ENCODE measurements at places on chromosomes 5 and 9.

GRCh38 chr5:78747705-78748359 is 99.3 kb upstream of the LHFPL2 start:
- peak; percentile 82 for DNase-seq

GRCh38 chr5:21613971-21614488 is 1239.1 kb downstream of the CDH12 start:
- DNase-seq = no peak

DNA sequence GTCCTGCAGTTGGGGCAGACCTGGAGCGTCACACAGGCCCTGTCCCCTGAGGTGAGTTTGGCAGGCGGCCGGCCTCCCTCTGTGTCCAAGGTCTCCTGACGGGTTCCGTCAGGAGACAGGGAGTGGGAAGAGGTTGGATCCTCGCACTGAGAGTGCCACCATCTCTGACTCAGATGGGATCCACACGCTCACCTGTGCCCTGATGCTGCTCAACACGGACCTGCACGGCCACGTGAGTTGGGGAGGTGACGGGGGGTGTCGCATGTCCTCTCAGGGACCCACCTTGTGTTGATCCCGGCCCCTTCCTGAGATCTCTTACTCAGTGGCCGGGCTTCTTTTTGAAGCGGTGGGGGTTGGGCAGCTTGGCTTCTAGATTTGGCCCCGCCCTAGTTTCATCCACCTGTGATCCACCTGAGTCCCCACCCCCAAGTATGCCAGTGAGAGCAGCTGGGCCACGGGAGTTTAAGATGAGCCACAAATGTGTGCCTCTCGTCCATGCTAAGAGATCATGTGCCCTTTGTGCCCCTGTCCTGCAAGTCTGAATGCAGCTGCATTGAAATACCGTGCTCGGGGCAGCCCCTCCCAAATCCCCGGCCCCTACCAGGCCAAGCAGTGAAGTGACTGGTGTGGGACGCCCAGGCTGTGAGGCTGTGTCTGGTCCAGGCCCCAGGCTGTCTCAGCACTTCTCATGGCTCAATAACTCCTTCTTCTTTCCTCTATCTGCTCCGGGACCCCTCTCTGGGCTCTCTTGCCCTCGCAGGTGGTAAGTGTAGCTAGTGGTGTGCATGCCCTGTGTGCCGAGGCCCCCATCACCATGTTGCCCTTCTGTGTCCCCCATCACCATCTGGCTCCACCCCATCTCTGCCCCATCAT is 27.2 kb downstream of the PSD2 start:
- DNase-seq = no peak

- peak; percentile 95 for DNase-seq
These were observed 173.4 kb upstream of the NR3C1 start for GRCh38 chr5:143576711-143577484.

DNA sequence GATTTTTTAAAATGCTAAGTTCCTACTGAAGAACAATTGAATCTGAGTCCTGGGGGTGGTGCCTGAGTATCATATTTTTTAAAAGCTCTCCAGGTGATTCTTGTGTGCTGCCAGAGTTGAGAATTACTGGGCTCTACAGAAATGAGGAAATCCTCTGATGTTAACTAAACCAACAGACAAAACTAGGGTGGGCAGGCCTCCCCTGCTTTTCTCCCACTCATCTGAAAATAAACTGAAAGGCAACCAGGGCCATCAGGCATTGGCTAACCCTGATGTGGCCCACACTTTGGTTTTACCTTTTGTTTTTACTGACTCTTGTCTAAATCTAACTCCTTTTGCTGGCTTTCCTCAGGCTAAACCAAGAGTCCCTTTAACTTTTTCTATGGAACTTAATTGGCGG is 13.3 kb upstream of the CTNNA1 start:
- DNase-seq = no peak

DNA sequence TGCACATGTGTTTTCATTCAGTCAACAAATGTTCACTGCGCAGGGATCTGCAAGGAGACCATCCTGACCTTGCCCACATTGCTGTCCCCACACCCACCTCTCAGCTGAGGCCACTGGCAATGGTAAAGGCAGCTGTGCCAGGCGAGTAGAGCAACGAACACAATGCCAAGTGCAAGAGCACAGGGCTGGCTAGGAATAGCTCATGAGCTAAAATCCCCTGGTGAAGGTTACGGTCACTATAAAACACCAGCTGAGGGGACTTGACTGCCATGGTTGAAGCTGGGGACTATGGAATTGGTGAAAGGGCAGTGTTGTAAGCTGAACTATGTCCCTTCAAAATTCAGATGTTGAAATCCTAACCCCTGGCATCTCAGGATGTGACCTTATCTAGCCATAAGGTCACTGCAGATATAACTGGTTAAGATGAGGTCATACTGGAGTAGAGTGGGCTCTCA is 96.1 kb downstream of the OTULIN start:
- DNase-seq = no peak

DNA sequence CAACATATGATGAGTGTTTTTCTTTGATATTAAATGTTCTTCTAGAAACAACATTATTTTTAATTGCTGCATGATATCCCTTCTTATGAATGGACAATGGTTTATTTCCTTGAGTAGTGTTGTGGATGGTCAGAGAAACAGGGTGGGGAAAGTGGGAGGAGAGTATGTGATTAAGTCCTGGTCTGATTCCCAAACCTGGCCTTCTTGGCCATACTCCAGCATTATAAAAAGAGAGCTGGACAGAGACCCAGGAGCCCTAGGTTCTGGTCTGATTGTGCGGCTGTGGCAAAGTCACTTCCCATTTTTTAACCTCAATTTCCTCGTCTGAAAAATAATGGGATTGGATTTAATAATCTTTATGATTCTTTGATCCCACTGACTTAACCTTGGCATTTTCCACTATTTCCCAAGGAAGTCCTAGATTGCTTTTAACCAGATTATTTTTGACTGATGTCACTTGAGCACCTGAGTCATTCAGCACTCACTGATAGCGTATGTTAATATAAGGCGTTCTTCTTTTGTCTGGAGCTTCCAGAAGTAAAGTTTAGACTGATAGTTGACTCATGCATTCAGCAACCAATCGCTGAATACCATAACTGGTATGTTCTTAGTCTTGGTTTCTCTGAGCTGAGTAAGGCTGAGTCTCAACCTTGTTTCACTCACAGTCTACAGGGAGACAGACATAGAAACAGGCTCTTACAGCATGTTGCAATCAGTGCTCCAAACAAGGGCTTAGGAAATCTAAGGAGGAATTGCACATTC is 26.2 kb downstream of the OSMR start:
- DNase-seq = peak; percentile 99

DNA sequence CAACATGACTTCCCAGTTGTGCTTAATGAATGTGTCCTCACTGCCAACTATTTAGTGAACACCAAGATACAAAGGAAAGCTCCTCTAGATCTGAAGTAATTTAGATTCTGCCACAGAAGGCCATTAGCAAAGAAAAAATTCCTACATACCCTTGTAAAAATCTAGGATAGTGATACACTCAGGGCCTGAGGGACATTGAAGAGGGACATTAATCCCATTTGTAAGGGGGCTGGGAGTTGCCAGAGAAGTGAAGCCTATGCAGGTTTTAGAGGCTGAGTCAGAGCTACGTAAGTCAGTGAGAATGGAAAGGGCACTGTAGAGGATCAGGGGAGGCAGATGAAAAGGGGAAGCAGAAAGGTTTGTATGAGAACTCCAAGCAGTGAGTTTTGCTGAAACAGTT is 286.9 kb upstream of the TARS1 start:
- no peak for DNase-seq

- no peak for DNase-seq
These were observed 12.9 kb upstream of the MSMP start for GRCh38 chr9:35766997-35767396.

- peak; percentile 73 for DNase-seq
These were observed 24.9 kb downstream of the SNX24 start for GRCh38 chr5:122870219-122870856.

GRCh38 chr5:52204310-52204709 is 583.4 kb upstream of the ITGA1 start:
- DNase-seq = no peak

DNA sequence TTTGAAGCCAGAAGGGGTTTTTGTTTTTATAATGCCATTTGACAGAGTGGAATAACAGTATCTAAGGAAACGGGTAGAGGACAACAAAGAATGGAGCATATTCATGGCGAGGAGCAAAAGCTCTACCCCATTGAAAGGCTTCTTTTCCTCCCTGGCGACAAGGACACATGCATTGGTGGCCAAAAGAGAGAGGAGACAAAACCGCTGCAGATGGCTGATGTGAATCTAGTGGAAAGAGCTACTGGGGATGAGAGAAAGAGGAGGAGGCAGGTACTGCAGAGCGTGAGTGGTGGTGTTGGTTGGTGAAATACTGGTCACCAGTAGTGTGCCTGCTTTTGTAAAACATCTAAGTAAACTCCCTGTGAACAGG is 491 bp downstream of the APC start:
- no peak for DNase-seq

GRCh38 chr5:38783011-38783561 is 62.7 kb upstream of the OSMR start:
- peak; percentile 97 for DNase-seq

DNA sequence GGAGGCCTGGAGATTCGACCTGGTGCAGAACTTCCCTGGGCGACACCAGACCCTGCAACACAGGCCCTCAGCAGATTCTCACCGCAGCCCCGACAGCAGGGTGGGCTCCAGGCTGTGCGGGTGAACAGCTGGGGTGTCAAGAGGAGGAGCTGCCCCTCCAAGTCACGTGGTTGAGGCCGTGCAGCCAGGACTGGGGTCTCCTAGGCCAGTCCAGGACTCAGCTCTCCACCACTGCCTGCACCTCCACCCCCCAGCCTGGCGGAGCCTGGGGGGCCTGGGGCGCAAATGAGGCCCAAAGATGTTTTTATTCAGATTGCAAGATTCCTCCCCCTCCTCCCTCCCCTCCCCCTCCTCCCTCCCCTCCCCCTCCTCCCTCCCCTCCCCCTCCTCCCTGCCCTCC is 9.2 kb upstream of the AGPAT2 start:
- no peak for DNase-seq

Measured in fibroblast of skin of abdomen (primary cell).